ENCODE measurements at places on chromosomes 7 and 10.

GRCh38 chr7:20797462-20798080 is 10.9 kb upstream of the SP8 start:
- DNase-seq, result peak; percentile 27

DNA sequence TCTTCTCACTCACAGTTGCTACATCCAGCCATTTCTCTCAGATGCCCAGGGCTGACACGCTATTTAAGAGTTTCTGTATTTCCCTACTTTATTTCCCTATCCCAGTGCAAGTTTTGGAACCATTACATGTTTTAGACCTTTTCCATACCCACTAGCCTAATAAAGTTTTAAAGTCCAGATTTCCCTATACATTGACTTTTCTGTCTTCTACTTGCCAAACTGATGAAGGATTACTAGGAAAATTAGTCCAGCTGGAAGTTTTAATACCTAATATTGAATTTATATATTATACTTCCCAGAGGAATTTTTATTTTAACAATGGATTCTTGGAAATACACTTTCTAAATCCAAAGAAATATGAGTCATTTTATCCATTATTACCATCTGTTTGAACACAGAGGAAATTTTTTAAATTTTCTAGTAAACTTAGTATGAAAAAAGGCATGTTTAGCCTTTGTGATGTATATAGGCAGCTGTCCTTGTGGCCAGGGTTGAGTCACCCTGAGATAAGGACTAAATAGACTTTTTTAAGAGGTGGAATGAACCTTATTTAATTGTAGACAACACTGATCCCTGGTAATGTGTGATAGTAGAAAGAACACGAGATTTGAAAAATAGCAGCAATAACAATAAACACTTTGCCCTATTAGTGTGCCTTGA is 205.0 kb downstream of the TFEC start:
- DNase-seq, result no peak

DNA sequence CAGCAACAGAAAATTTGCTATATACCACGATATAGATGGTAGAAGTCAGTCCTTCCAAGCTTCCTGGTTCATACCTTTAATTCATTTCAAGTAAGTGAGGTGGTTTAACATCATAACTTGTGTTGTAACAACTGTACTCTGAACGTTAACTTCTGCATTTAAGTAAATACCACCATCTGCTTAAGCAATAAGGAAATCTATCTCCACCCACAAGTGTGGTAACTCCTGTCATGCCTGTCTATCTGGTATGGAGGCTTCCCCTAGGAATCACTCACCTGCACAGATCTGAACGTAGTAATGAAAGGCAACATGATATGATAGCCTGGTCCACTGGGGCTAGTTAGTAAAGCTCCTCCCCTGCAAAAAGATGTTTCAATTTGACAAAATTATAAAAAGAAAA is 2.3 kb downstream of the ERLIN1 start:
- peak; percentile 40 for DNase-seq

- DNase-seq, result no peak
These were observed 178.1 kb downstream of the PTEN start for GRCh38 chr10:88041243-88042159.

DNA sequence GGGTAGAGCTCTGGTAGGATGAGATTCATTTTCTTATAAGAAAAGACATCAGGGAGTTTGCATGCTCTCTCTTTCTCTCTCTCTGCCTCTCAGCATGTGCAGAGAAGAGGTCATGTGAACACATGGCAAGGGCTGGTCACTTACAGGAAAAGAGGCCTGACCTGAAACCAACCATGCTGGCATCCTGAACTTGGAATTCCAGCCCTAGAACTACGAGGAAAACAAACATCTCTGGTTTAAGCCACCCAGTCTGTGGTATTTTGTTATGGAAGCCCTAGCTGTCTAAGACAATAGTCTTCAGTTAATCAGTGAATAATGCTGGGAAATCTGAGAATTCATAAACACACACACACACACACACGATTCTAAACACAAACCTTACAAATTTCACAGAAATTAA is 1104.2 kb upstream of the LRRN3 start:
- DNase-seq, result no peak

- no peak for DNase-seq
These were observed 72.8 kb downstream of the PODXL start for GRCh38 chr7:131483586-131483985.

DNA sequence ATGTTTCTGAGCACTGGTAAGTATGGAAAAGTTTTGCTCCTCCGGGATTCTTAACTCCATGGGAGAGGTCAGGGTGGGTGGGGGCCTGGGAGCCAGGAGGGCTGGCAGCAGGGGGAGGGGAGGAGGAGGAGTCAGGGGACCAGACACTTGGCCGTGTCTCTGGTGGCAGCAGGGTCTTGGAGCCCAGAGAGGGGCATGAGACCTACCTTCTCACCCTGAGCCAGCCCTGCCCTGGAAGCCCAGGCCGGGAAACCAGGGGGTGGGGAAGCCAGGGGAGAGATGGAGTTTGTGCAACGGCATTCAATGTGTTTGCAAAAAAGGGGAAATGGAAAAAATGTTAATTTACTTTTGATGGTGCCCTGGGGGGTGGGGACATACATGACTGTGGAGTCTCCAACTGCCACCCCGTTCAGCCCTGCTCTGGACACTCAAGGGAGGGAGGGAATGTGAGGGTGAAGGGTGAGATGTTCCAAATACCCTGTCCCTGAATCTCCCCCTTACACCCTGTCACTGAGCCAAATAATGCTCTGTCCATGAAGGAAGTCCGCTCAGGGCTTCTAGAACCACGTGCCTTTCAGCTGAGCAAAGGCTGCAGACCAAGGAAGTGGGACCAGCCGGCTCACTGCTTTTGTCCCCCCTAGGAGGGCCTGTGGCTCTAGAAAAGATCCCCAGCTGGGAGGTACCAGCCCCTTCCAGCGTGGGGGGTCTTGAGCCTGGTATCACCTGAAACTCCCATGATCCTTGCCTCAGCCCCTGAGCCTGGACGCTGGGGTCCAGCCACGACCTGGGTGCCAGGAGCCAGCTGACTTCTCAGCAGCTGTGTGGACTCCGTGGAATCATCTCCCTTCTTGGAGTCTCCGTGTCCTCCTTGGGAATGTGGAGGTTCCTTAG is 48.3 kb downstream of the TMEM270 start:
- DNase-seq, result no peak

- DNase-seq, result no peak
These were observed 590 bp upstream of the CRTAC1 start for GRCh38 chr10:98030991-98031431.

DNA sequence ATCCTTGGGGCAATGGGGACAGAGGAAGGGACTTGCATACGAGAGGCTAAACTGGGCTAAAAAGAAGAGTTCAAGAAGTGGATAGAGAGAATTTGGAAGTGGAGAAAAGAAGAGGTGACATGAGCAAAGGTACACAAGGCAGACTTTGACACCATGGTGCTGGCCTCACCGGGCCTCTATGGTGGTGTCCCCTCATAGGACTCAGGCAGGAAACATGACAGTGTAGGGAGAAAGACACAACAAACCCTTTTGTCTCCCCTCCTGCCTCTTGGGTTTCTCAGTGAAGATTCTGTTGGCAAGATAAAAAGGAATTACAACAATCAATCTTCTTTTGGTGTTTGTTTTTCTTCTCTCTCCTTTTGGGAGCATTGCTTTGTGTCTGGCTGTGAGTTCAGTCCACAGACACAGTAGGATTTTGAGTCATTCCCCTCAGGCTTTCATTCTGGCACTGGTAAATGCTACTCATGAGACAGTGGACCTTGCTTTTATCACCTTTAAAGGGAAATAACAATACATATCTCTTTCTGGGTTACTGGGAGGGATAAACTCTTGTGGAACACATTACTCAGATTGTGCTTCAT is 827.7 kb downstream of the TNS3 start:
- DNase-seq, result no peak

DNA sequence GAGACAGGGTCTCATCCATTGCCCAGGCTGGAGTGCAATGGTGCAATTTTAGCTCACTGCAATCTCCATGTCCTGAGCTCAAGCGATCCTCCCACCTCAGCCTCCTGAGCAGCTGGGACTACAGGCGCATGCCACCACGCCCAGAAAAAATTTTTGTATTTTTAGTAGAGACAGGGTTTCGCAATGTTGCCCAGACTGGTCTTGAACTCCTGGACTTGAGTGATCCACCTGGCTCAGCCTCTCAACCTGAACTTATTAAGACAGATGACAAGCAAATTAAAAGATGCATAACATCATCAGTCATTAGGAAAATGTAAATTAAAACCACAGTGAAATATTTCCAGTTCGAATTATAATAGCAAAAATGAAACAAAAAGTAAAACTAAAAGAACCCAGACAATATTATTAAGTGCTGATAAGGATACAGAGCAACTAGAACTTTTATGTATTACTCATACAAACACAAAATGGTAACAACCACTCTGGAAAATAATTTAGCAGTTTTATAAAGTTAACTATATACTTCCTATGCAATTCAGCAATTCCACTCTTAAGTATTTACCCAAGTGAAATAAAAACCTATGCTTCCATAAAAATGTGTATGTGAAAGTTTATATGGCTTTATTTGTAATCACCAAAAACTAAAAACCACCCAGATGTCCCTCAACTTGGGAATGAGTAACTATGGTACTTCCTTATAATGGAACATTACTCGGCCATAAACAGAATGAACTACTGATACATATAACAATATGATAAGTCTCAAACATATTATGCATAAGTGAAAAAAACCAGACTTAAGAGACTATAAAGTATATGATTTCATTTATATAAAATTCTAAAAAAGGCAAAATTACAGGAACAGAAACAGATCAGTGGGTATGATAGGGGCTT is 15.3 kb downstream of the ZFAND4 start:
- no peak for DNase-seq

GRCh38 chr7:74061840-74062539 is 21.6 kb upstream of the LIMK1 start:
- DNase-seq, result no peak

DNA sequence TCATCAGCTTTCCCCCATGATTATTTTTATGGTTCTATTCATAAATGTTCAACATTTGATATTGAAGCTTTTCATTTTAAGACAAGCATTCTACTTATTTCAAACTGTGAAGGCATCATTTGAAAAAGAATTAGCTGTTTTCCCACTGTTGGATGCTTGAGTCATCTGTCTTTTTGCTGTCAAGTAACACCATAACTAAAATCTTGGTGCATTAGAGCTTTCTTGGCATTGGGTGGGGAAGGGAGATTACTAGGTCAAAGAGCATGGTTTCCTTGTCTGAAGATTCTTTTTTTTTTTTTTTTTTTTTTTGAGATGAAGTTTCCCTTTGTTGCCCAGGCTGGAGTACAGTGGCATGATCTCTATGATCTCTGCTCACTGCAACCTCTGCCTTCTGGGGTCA is 68.5 kb downstream of the CTBP2 start:
- DNase-seq, result no peak

Data from LNCaP clone FGC (cell line).